ENCODE measurements at places on chromosomes 7 and 10. TPM values are rescaled to one million over a fixed set of nuclear protein-coding genes. Genes with fewer than 3 reads are reported as not detected.

The CXCL12 gene
- 130 TPM for total RNA-seq

The LRIT2 gene
- not detected for total RNA-seq

The VCL gene
- total RNA-seq, result 227 TPM

The CPXM2 gene
- 4.5 TPM for total RNA-seq

GRCh38 chr7:5396999-5397663, 26.5 kb downstream of the TNRC18 start:
- no peaks in the 10 kb centered on the region for H3K27me3 ChIP-seq
- peak; percentile 83 for DNase-seq
- peaks cover 23% of the 10 kb centered on the region for H3K4me1 ChIP-seq
- H3K27ac ChIP-seq, result peak overlapping the region; percentile 67
- peaks cover 32% of the 10 kb centered on the region for H3K36me3 ChIP-seq

GRCh38 chr10:104119996-104120395, 2.0 kb upstream of the SFR1 start:
- H3K36me3 ChIP-seq, result peaks cover 4% of the 10 kb centered on the region
- H3K27ac ChIP-seq, result peak overlapping the region; percentile 98

DNA sequence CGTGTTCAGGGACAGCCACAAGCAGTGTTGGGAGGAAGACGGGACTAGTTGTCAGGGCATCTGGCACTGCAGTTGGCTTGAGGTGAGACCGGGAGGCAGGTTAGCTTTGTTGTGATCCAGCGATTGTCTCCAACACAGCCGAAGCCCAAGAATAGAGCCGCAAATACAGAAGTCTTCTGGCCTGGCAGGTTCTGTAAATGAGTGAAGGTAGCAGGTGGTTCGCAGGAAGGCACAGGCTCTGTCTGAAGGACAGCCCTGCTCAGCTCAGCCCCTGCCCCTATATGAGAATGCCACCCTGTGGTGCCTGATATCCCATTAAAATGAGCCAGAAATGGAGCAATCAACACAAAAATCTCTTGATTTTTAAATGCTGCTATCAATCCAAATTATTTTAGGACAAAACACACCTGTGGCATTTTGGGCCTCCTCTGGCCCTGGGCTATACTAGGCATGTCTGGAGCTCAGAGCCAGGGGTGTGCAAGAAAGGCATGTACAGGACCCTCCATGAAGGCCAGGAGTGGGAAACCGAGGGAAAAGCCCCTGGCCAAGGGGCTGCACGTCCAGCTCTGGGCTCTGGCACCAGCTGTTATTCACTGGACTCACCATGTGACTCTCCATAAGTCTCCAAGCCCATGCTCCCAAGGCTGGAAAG, 11.2 kb upstream of the C10orf71 start:
- H3K36me3 ChIP-seq, result no peaks in the 10 kb centered on the region
- no peak for DNase-seq
- H3K4me1 ChIP-seq, result peaks cover 40% of the 10 kb centered on the region
- H3K27me3 ChIP-seq, result no peaks in the 10 kb centered on the region
- no peak overlapping the region for H3K27ac ChIP-seq

- no peaks in the 10 kb centered on the region for H3K27me3 ChIP-seq
- no peak overlapping the region for H3K4me3 ChIP-seq
- no peaks in the 10 kb centered on the region for H3K36me3 ChIP-seq
- no peak overlapping the region for H3K27ac ChIP-seq
- H3K4me1 ChIP-seq, result peaks cover 14% of the 10 kb centered on the region
- no peak for DNase-seq
Measured at GRCh38 chr10:48700493-48700892, 15.8 kb downstream of the WDFY4 start.

GRCh38 chr10:63275094-63275493, 142.0 kb downstream of the NRBF2 start:
- no peaks in the 10 kb centered on the region for H3K27me3 ChIP-seq
- no peak for DNase-seq

GRCh38 chr10:111108441-111108840, 31.6 kb downstream of the ADRA2A start:
- no peak overlapping the region for H3K27ac ChIP-seq
- peaks cover 16% of the 10 kb centered on the region for H3K27me3 ChIP-seq
- no peak for DNase-seq
- no peaks in the 10 kb centered on the region for H3K36me3 ChIP-seq

GRCh38 chr10:1509011-1509530, 228.3 kb downstream of the ADARB2 start:
- H3K4me1 ChIP-seq, result no peaks in the 10 kb centered on the region
- H3K36me3 ChIP-seq, result no peaks in the 10 kb centered on the region

- no peaks in the 10 kb centered on the region for H3K27me3 ChIP-seq
- DNase-seq, result no peak
- no peak overlapping the region for H3K27ac ChIP-seq
- H3K4me3 ChIP-seq, result no peak overlapping the region
- peaks cover 18% of the 10 kb centered on the region for H3K36me3 ChIP-seq
- no peaks in the 10 kb centered on the region for H3K4me1 ChIP-seq
Measured at GRCh38 chr7:684416-684815, 42.1 kb upstream of the DNAAF5 start.

The CFAP69 gene
- total RNA-seq, result 3.8 TPM

DNA sequence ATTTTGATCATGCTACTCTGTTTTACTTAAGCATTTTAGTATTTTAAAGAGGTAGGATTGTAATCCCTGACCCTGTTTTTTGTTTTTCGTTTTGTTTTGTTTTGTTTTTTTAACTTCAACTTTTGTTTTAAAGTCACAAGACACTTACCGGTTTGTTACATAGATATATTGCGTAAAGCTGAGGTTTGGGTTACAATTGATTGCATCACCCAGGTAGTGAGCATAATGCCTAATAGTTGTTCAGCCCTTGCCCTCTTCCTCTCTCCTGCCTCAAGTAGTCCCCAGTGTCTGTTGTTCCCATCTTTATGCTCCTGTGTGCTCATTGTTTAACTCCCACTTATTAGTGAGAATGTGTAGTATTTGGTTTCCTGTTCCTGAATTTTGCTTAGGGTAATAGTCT, 93.1 kb upstream of the TEX47 start:
- no peaks in the 10 kb centered on the region for H3K36me3 ChIP-seq
- H3K27ac ChIP-seq, result no peak overlapping the region
- H3K4me1 ChIP-seq, result no peaks in the 10 kb centered on the region
- no peak overlapping the region for H3K4me3 ChIP-seq
- no peak for DNase-seq
- no peaks in the 10 kb centered on the region for H3K27me3 ChIP-seq

DNA sequence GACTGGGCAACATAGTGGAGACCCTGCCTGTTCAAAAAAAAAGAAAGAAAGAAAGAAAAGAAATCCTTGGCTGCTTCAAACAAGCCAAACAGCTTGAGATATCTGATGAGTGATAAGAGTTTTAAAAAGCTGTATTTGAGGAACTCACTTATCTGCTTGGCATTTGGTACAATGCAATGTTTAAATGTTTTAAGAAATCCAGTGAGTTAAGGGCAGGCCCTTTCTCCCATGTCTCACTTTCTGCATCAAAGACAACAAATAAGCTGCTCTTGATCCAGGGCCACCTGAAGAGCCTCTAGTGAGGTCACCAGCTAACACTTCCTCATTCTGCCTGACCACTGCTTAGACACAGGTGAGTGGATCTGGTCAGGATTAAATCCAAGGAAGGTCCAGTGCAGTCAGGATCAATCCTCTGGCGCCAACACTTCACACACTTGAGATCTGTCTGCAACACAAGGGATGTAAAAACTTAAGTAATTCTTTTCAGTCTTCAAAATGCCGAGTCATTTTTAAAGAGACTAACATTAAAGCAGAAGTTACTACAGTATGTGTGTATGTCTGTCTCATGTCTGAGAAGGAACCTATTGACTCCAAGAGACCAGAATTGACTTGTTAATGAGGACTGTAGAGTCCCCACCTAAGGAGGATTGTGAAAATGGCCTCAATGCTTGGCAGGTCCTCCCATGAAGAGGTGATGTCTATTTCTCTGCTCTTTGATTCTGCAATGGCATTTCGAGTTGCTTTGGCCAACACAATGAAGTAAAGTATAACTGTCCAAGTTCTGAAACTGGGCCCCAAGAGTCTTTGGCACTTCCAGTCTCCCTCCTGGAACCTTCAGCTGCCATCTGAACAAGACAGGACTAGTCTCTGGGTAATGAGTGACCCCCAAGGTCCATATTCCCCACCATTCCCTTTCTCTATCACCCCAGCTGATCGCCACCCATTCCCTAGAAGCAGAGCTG, 43.1 kb downstream of the CREB3L2 start:
- H3K4me1 ChIP-seq, result peaks cover 78% of the 10 kb centered on the region
- H3K27me3 ChIP-seq, result no peaks in the 10 kb centered on the region
- no peaks in the 10 kb centered on the region for H3K36me3 ChIP-seq
- no peak overlapping the region for H3K4me3 ChIP-seq

The BPGM gene
- 13.9 TPM for total RNA-seq
